ENCODE measurements at places on chromosomes 4 and X. TPM values are rescaled to one million over a fixed set of nuclear protein-coding genes. Genes with fewer than 3 reads are reported as not detected.

- DNase-seq: no peak
Observed at GRCh38 chrX:48938721-48939425, 18.5 kb downstream of the OTUD5 start.

DNA sequence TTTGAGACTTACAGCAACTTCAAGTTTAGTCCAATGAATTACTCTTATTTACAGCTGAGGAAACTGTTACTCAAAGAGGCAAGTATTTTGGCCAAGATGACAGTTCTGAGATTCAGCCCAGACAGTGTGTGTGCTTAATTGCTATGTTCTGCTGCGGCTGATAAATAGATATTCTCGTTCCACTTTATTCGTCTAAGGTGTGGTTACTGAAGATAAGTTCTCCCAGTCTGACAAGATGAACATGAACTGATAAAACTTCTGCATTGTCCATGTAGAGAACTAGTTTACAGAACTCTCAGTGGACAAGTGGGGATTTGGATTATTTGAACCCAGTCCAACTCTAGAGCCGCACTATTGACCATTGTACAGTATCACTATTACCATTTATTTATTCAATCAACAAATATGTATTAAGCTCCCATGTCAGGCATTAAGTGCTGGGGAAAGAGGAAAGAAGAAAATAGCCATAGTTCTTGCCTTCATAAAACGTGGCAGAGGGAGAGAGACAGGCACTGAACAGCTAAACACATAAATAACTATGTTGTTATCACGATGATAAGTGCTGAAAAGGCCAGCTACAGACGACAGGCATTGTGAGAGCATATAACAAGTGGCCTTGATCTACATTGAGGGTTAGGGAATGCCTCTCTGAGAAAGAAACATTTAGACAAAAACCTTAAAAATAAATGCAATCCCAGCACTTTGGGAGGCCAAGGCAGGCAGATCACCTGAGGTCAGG lies 4.0 kb upstream of the DHX15 start:
- DNase-seq: no peak

DNA sequence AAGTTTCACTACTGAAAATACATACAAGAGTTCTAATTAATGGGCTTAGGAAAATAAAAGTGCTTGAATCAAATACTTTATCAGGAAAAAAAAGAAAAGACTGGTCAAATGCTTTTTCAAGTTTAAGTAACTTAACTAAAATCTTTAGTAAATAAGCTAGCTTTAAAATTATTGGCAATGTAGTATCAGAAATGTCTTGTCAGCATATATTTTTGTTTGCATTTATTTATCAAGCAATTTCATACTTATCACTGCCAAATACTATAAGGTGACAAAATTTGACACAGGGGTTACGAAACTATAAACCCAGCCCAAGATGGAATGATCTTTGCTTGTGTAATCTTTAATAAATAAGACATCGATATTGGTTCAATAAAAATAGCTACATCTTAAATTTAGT lies 31.8 kb upstream of the MAGEA4 start:
- DNase-seq: no peak

DNA sequence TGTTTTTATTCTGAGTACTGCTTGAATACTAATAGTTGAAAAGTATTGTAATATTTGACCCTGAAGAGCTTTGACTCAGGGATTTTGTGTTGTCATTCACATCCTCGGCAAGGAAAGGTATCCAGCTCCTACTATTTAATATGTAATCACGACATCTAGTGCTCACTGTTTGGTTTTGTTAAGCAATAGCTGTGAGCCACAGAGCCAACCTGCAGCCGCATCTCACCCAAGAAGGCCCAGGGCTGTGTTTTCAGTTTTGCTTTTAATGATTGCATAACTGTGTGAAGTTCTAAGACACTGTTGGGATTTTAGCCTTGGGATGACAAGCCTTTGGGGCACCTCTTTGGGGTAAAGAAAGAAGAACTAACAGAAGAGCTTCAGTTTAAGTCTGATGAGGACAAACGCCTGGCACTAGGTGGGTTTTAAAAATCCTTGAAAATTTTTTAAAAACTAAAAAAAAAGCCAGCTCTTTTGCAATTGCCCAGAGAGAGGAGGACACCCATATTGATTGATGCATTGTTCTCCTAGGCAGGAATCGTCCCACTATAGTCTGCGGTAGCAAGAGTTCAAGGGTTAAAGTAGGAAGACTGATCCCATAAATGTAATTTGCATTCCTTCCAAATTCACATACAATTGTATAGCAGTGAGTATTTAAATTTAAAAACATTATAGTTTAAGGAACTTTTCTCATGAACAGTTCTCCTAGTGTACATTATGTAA lies 157.8 kb downstream of the RELL1 start:
- peak; percentile 6 for DNase-seq

DNA sequence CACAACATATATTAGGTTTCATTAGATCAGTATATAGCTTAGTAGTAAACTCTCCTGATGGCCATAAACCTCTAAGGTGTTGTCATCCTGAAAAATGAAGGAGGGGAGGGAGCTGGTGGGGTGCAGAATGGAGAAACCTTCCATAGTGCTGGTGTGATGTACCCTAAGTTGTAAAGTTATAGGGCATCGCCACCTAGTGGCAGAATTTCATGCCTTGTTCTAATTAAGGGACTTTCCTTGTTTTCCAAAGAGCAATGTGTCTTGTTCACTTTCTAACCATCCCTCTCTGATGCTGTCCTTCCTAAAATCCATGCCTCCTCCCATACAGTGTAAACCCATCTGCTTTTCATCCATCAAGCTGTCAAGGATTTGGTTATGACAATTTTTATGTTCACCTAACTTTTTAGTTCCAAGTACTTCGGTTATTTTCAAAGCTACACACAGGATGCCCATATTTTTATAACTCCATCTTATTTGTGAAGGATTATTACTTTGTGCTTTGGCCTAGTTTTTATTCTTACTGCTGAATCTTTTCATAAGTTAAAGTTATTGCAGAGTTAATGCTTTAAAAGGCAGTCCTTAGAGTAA lies 4.5 kb downstream of the NBDY start:
- DNase-seq: peak; percentile 51

DNA sequence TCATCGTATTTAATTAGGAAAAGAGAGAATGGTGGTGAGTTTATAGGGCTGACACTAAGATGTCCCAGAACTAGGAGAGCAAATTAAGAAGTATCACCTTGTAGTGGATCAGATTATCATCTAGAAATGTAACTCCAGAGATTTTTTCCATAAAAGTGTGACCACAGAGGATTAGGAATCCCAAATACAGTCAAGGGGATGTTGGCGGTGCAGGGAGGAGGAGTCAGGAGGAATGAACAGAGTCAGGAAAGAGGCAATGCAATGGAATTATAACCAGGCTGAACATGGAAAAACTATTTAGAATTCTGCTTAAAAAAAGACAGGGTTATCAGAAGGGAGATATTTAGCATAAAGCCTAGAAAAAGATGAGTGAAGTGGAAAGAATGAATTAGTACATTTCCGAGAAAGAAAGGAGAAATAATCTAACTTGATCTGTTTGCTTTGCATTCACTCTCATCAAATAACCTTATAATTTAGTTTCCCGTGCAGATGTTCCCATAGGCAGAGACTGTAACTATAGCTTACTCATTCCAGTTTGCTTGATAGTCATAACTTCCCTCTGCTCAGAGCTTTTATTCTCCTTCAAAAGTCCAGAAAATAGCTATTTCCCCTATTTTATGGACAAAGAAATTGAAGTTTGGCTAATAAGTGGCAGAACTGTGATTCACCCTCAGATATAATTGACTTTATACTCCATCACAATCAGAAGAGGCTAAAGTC lies 56.4 kb downstream of the SCFD2 start:
- DNase-seq: peak; percentile 53

- DNase-seq: no peak
Observed at GRCh38 chr4:3853388-3854035, 87.3 kb downstream of the ADRA2C start.

Gene DMP1
- not detected for total RNA-seq

Gene KLF8
- 3.0 TPM for total RNA-seq

Gene CSAG2
- not detected for total RNA-seq

Gene CLCN5
- total RNA-seq: 12.5 TPM

Gene NOX1
- under 0.01 TPM for total RNA-seq
